Naive thymus-derived CD8-positive, alpha-beta T cell (primary cell): ENCODE measurements at places on chromosomes 2 and 18.
A peak's percentile ranks its signal among the peaks of the same experiment; 100 is the strongest.

- no peak for DNase-seq
Observed at GRCh38 chr2:230680463-230681170, 32.0 kb upstream of the CAB39 start.

- no peak for DNase-seq
Observed at GRCh38 chr2:100174026-100174431, 31.6 kb upstream of the AFF3 start.

- DNase-seq = no peak
Observed at GRCh38 chr2:15890936-15891905, 49.1 kb upstream of the MYCN start.

- DNase-seq = no peak
Observed at GRCh38 chr2:234597576-234597861, 100.6 kb upstream of the ARL4C start.

- DNase-seq = no peak
Observed at GRCh38 chr2:140506606-140507005, 1624.2 kb downstream of the LRP1B start.

DNA sequence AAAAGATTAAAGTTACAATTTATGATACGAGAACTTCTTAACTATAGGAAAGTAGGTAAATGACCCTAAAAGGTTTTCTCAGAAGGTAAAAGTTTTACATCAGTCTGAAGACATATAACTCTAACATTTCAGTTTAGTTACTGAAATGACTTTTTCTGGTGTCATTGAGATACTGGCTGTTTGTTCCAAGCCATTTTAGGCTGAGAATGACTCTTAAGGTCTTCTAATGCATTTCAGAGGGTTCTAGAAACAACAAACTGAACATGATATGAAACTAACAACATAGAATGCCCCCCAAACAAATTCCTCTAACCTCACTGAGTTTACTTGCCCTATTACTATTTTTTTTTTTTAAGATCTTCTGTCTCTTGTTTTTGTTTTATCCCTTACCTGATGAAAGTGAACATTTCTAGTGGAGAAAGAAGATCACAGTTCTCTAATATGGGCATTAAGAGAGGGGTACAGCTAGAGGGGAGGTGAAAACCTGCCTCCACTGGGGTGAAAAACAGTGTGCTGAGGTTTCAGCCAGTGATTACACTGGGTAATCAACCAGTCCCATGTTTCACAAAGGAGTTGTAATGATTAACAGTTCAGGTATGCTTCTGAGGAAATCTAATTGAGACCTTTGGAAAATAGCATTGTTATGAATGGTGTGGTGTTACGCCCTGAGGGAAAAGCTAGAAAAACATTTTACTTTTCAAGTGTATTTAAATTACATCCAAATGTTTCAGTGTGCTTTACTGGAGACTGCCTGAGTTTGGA lies 11.2 kb downstream of the NABP1 start:
- DNase-seq = no peak

DNA sequence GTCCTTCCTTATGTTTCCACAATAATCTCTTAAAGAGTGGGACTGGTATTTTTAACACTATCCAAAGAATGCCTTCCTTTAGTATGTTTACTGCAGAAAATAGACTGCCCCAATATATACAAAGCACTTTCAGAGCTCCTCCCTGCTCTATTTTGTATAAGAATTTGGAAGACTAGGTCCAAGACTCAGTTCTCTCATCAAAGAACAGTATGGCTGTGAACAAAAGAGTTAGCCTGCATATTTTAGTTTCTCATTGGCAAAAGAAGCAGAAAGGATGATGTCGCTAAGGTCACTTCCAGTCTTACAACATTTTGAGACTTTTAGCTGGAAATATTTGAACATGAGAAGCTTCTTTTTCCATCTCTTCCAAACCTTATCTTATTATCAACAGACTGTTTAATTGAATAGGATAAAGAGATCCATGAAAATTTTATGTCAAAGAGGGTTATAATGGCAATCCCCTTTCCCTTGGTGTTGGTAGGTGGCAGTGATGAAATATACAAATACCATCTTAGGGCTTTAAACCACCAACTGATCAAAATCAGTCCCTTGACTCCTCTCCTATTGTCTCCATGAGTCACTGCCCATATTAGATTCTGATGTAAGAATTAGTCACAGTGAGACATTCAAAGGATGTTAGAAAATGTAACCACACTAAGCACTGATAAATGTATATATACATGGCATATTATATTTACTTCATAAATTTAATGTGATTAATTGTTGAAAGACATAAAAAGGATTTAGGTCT lies 266.9 kb upstream of the DSEL start:
- DNase-seq = no peak

DNA sequence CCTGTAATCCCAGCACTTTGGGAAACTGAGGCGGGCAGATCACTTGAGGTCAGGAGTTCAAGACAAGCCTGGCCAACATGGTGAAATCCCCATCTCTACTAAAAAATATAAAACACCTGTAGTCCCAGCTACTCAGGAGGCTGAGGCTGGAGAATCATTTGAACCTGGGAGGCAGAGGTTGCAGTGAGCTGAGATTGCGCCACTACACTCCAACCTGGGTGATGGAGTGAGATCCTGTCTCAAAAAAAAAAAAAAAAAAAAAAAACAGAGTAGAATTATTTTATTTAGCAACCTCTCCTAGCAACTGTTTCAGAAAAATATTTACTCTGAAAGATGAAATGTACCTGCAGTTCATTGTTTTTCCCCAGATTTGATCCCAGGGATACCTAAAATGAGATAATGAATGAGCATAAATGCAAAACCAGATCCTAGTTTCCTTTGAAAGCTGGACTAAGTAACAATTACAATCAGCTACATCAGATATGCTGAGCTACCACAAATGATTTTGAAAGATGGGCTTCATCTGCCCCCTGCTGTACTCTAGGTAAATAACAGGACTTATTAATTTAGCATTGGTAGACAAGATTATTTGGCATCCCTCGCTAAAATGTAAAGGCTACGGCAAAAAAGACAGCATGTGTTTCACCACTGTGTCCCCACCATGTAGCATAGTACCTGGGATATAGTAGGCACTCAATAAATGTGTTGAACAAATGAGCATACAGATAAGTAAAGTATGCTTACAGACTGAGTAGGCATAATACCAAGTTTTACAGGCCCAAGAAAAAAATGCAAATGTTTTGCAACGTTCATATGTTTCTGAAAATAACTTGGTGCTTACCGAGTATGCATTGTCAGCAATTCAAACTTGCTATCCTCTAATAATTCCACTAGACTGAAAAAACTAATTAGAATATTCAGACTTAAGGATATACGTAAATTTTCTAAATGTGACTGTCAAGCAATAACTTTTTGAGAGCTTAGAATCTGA lies 102.5 kb downstream of the ATL2 start:
- no peak for DNase-seq

DNA sequence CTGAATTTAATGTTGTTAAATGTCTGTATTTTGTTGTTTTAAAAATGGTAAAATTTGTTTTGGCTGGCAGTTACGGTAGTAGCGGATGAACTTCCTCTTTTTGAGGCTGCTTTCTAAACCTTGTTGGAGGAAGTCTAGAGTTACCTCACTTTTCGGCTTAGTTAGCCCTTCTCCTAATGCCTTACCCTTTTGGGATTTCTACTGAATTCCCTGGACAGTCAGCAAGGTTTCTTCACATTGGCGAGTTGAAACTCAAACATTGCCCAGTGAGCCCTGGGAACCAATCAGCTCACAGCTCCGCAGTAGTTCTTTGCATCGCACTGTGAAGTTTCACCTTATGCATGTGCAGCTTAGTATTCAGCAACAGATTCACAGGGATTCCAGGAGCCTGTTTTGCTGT lies 55.2 kb downstream of the TMEM247 start:
- no peak for DNase-seq

DNA sequence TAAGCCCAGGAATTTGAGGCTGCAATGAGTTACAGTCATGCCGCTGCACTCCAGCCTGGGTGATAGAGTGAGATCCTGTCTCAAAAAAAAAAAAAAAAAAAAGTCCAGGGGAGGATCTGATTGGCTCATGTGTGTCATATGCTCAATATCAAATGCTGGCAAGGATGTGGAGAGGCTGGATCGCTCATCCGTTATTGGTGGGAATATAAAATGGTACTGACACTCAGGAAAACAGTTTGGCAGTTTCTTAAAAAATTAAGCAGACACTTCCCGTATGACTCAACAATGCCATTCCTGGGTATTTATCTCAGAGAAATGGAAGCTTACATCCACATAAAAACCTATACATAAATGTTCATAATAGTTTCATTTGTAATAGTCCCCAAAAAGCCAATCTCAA lies 68.9 kb downstream of the MEX3C start:
- no peak for DNase-seq

- peak; percentile 28 for DNase-seq
Observed at GRCh38 chr2:20185176-20186022, 39.5 kb downstream of the SDC1 start.

DNA sequence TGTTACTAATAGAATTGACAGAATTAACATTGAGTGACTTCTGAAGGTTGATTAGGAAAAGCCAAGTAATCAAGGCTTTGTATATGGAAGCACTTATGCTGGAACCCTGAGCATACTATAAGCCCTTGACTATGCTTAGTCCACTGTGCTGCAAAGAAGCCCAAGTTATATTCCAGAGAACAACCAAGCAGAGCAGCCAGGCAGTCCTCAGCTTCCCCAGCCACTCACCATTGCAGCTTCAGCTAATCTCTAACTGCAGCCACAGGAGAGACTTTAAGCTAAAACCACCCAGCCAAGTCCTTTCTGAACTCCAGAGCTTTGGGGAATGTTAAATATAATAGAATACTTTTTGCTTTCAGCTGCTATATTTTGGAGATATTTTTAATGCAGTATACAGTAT lies 164.4 kb upstream of the VWC2L start:
- no peak for DNase-seq

GRCh38 chr18:36496022-36496421 lies 198.5 kb downstream of the FHOD3 start:
- DNase-seq = no peak

- DNase-seq = no peak
Observed at GRCh38 chr18:76988827-76989646, 143.5 kb downstream of the MBP start.

- DNase-seq = no peak
Observed at GRCh38 chr18:6239716-6240115, 175.0 kb downstream of the L3MBTL4 start.

DNA sequence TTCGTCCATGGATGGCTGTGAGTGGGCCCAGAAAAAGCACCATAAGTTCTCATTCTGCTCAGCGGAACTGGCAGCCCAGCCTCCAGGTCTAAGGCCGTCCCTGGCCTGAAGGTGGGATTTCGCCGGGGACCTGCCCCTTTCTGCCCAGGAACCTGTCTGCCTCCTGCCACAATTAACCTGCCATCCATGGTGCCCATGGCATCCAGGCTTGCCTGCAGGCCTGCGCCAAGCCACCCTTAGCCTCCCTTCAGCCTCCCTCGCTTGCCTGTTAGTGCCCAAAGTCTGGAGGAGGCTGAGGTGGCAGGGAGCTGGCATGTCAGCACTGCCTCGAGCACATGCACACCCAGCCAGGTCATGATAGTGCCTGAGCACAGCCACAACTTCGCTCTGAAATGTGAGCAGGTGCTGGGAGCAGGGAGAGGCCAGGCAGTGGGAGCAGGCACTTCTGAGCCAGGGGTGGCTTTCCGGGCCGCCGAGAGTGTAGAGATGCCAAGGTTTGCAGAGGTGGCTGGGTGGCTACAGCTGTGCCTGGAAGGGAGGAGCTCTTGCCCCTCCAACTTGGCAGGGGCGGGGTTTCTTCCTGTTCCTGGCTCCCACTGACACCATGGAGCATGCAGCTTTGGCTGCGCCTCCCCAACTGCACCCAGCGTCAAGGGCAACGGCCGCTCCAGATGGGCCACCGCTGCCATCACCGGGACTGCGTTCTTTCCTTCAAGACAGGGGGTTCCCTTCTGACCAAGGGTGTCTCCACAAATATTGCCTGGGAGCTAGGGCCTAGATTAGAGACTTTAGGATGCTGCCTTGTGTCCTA lies 648.9 kb upstream of the VRK2 start:
- no peak for DNase-seq

- DNase-seq = no peak
Observed at GRCh38 chr18:48818329-48819254, 132.2 kb downstream of the SMAD7 start.

DNA sequence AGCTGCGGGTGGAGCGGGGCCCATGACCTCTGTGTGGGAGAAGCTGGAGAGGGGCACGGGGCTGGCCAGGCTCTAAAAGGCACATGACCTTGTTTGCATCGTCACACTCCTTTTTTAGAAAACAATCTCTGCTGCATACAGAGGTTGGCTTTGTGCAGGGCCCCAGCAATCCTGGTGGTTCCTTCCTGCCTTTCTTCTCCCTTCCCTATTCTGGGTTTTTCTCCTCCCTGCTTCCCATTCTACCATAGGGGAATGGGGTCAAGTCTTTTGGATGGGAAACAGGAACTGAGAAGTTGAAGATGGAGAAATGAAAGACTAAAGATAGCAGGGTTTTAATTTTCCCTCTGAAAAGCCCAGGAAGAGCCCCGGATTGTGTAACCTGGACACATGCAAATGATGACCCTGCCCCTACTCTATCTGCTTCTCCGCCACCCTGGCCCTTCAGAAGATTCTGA lies 53.9 kb downstream of the ASAP2 start:
- DNase-seq = no peak

DNA sequence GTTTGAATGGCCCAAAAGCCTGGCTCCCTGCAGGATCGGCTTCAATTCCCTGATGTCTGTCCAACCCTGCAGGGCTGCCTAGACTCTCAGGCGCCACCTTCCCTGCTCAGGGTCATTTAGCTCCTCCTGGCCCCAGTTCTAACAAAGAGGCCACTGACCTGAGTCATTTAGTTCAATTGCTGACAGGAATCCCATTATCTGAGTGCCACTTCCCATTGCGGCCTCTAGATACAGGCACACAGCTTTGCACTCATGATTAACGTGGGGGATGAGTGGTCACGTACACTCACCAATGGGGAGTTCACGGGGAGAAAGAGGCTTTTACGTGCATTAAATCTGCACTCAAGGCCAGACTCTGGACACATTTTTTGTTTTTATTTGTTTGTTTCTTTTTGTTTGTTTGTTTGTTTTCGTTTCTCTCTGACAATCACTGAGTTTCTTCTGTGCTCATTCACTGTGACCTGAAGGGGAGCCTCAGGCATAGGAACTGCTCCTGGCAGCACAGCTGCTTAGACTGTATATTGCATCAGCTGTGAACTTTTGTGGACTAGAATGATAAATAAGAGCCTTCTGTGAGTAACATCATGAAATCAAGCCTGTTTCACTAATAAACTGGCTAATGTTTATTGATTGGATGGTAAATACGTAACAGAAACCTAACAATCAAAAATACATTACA lies 118.9 kb upstream of the CTNNA2 start:
- DNase-seq = no peak
